ENCODE measurements at places on chromosomes 7 and 10. TPM values are rescaled to one million over a fixed set of nuclear protein-coding genes. Genes with fewer than 3 reads are reported as not detected.

Gene MKX
- not detected for total RNA-seq

Gene IFIT1B
- total RNA-seq, result not detected

Gene HHEX
- 0.23 TPM for total RNA-seq

Gene PRKAR2B
- 1.3 TPM for total RNA-seq

Gene TMEM139
- total RNA-seq, result 1.7 TPM

DNA sequence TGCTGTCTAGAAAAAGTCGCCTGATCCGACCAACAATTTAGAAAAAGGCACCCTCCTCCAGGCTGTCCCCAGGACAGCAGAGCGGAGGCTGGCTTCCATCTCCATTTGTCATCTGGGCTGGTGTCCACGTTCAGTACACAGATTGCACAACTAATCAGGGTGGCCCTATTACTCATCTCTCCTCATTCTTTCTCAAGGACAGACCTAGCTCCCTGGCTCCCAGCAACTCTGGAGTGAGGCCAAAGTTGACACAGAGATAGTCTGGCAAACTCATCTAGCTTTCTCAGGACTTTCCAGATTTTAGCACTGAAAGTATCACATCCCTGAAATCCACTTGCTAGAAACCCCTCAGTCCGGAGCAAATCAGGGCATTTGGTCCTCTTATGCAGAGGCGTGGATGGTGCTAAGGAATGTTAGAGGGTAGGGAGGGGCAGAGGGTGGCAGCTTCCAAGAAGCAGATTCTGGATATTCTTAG is 75.1 kb downstream of the DNAH11 start:
- no peak for DNase-seq

DNA sequence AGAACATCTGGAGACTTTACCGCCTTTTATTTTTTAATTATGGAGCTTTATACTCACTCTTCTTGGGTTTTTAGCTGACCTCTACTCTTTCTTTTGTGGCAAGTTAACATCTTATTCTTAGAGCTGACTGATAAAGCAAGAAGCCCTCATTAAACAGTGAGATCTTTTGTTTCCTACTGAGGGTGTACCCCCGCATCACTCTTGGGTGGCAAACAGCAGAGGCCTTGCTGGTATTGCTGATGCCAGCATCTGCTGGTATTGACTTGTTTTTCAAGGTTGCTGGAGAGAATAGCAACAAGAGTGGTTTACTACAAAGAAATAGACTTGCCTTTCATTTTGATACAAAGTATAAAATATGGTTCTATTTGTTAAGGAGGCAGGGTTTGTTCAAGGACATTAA is 154.7 kb downstream of the ARID5B start:
- DNase-seq, result no peak

- DNase-seq, result no peak
Observed at GRCh38 chr10:73253225-73253555, 746 bp upstream of the MRPS16 start.

GRCh38 chr10:114876169-114876568 is 54.6 kb downstream of the FHIP2A start:
- no peak for DNase-seq

DNA sequence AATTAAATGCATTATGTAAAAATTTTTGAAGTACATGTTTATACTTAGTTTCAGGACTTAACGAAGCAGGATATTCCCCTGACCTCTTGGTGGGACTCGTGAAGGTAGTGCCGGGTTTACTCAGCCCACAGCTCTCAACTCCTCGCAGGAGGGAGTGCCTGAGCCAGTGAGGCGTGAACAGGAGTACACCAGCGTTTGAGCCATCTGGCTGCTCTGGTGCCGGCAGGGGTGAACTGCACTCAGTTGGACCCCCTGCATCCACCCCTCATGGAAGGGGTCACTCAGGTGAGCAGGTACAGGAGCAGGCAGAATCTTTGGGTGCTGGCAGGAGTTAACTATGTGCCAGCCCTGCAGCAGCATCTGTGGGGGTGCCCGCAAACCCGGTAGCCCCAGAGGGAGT is 625.1 kb upstream of the PCDH15 start:
- no peak for DNase-seq

GRCh38 chr7:117654780-117655179 is 175.0 kb downstream of the CFTR start:
- DNase-seq, result no peak

DNA sequence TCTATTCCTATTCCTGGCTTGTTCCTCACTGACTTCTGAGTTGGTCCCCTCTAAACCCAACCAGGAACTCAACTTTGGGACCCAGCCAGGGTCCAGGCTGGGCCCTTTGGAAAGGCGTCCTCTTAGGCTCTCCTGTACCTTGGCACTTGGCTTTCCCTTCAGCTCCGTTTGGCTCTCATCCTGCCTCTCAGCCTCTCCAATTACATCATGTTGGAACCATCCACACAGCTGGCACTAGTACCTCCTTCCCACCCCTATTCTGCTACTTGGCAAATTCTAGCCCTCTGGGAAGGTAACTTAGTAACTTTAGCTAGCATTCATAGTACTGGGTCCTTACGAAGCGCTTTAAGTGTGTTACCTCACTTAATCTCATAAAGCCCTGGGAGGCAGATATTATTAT is 205.3 kb upstream of the HABP2 start:
- DNase-seq, result no peak

DNA sequence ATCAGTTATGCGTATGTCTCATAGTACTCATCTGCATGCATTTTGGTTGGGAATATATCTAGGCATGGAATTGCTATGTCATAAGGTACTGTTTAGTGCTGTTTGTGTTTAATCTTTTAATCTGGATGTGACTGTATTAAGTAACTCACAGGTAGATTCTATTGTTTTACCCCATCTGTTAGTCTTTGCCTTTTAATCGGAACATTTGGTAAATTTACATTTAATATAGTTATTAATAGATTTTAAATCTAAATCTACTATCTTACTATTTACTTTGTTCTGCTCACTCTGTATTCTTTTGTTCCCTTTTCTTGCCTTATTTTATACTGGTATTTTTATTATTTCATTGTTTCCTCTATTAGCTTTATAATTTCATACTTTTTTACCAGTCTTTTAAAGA is 10.6 kb upstream of the ITGA8 start:
- DNase-seq, result no peak

DNA sequence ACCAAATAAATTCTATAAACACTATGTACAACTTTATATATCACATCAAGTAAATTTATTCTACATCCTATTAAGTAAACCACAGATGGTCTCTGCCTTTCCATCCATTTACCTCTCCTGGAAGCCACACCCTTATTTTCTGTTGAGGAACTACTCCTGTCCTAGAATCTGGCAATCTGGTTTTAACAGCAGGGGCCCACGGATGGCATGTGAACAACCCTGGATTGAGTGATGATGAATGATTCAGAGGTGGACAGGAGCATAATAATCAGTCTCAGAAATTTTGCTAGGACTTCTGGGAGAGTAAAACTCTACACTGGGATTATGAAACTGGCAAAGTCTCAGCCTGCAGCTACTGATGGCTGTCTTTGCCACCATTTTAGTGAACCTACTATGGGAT is 54.1 kb downstream of the CDK6 start:
- DNase-seq, result no peak

DNA sequence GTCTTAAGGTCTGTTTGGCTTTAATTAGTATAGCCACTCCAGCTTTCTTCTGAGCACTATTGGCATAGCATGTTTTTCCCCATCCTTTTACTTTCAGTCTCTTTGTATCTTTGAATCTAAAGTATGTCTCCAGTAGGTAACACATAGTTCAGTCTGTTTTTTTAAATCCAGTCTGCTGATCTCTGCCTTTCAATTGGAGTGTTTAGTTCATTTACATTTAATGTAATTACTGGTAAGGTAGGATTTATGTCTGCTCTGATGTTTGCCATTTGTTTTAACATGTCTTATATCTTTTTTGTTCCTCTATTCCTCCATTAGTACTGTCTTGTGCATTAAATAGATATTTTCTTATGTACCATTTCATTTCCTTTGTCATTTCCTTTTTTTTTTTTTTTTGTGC is 72.5 kb downstream of the EXOC6 start:
- DNase-seq, result no peak

DNA sequence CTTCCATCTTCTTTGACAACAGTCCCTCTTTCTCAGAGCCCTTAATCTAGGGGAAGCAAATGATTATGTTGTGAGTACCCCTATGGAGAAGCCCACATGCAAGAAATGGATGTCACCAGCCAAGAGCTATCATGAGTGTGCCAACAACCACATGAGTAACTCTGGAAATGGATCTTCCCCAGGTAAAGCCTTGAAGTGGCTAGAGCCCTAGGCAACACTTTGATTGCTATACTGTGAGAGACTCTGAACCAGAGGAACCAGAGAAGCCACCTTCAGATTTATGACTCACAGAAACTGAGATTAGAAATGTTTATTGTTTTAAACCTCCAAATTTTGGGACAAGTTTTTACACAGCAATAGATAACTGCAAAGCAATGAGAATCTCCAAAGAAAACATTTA is 60.9 kb upstream of the COL1A2 start:
- no peak for DNase-seq

DNA sequence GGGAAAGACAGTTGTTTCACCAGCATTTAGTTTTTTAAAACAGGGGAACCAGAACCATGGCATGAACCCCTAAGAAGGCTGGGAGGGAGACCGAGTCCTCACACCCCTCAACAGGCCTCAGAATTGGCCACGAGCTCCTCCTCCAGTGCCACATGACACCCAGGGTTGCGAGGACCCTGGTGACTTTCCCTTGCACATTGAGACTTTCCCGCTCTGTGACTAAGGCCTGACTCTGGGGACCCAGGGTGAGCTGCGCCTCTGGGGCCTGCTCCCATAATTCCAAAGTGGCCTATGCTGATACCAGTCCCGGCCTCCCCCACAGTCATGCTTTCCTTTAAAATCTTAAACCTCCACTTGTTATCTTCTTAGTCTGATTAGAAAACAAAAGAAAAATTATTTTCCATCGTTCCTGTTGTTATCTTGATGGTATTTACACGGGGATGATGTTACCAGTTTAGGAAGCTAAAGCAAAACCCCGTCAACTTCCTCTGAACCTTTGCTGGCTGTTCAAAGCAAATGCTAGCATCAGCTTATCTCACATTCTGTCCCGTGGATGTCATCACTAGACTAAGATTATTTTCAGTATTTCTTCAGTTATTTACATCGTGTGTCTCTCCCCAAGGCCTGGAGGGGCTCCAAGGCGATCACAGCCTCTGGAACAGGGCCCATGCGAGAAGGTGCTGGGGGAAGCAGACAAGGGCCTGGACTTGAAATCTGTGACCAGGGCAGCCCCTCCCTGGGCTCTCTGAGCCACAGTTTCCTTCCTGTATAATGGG is 42.1 kb downstream of the FAM53B start:
- no peak for DNase-seq

GRCh38 chr10:52762088-52762487 is 10.5 kb downstream of the MBL2 start:
- DNase-seq, result no peak

Data from activated CD8-positive, alpha-beta memory T cell treated with anti-CD3 and anti-CD28 coated beads, Interleukin-2, amount 10 ng/mL, durations not matched to agents 7 days and 5 days (primary cell).